ENCODE measurements at places on chromosomes 16 and 17. TPM values are rescaled to one million over a fixed set of nuclear protein-coding genes. Genes with fewer than 3 reads are reported as not detected.

The KRTAP9-2 gene
- total RNA-seq: not detected

The KRTAP9-4 gene
- total RNA-seq: not detected

The MT1M gene
- not detected for total RNA-seq

The ADCY9 gene
- total RNA-seq: 6.6 TPM

The HBQ1 gene
- 6.6 TPM for total RNA-seq

The ZFPM1 gene
- total RNA-seq: 6.1 TPM

The NUP85 gene
- 92.5 TPM for total RNA-seq

The NOD2 gene
- not detected for total RNA-seq

The HYDIN gene
- 0.61 TPM for total RNA-seq

The WFDC1 gene
- total RNA-seq: not detected

The HIGD1B gene
- total RNA-seq: not detected

The FOXN1 gene
- not detected for total RNA-seq

The CD7 gene
- total RNA-seq: not detected

The UBTF gene
- 87.2 TPM for total RNA-seq

The CCL1 gene
- not detected for total RNA-seq

Data from A549 treated with GW870086 at 1 μM for 4 hours (cell line).